Renal cortex interstitium (tissue), 15 donors: ENCODE measurements at places on chromosomes 16 and 17. TPM values are rescaled to one million over a fixed set of nuclear protein-coding genes. Genes with fewer than 3 reads are reported as not detected.

GRCh38 chr17:77676237-77676661 is 282.3 kb upstream of the TNRC6C start:
- DNase-seq: no peak

DNA sequence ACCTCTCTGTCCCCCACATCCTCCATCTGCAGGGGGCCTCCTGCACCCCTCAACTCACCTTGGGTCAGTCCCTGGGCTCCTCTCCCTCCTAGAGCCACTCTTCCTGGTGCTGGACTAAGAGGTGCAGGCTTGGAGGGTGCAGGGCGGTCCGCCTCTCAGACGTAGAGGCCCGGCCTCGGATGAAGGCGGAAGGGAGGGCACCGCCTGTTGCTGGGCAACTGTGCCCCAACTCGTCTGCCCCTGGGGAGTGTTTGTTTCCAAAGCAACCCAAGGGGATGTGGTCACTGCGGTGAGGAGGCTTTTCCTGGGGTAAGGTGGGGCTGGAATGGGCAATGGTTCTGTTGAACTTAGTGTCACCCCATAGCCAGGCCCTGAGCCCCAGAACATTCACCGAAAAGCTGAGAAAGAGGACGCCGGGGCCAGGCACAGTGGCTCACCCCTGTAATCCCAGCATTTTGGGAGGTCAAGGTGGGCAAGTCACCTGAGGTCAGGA is at the start of gene C16orf54:
TSS of gene C16orf54 (minus strand) at position 138 of the 493 bp plus-strand sequence. CDS start 1,039 bp downstream, outside the sequence.
- DNase-seq: no peak

- DNase-seq: no peak
Observed at GRCh38 chr16:12788758-12789157, 14.9 kb downstream of the CPPED1 start.

DNA sequence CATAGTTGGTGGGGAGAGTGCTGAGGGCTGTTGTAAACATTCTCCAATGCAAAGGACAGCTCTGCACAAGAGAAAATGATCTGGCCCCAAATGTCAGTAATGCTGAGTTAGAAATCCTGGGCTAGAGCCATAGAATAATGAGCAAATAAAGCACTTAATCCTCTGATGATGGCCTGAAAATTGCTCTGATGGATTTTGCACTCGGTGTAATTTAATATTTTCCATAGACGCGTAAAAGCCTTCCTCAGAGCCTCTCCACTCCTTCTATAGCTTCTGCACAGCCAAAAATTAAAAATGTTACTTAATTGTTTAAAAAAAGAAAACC is 23.7 kb downstream of the FAM20A start:
- DNase-seq: no peak

DNA sequence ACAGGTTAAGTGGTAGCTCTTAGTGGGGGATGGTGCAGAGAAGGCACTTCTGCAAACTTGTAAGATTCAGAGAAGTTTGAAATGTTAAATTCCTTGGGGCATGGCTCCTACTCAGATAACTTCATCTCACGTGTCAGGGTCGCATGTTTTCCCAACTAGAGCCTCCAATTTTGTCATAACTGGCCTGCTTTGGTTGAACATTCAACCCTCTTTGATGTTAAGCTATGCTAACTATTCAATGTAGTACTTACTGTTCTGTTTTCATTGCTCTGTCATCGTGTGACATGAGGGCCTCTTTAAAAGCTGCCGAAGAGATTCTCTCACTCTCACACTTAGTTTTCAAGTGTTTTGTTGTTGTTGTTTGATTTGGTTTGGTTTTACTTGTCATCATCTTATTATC is 280.8 kb downstream of the CDH11 start:
- DNase-seq: no peak

GRCh38 chr16:86277221-86277620 is 233.1 kb upstream of the FOXF1 start:
- no peak for DNase-seq

DNA sequence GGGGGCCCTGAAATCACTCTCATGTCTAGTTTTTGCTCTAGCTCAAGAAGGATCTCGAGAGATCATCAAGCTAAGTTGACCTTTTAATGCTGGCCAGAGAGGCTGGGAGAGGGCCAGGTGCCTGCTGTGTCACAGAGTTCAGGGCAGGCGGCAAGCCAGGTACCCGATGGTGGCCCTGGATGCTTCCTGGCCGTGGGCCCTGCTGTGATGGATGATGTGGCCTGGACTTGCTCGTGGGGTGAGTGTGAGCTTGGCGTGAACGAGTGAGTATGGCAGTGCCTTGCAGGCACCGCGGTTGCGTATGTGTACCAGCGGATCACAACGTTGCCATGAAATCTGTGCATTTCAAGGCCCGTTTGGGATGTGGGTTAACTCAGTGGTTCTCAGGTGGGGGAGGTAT is 7.4 kb downstream of the IRF8 start:
- DNase-seq: no peak

GRCh38 chr17:65727832-65728231 is 166.4 kb upstream of the AXIN2 start:
- DNase-seq: no peak

DNA sequence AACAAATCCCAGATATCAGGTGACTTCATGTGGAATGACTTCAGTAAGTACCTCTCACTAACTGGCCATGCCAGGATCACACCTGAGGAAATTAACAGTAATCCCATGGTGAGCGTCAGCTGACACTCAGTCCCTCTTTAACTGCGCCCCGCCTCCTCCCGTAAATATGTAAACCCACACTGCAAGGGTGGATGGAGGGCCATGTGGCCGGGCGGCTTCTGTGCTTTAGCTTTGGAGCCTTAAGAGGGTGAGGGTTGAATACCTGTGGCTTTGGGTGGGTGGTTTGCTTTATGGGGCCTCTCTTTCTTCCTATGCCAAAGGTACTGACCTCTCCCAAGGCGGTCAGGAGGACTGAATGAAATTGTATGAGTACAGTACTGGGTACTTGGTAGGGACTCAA is 141.7 kb downstream of the MRM1 start:
- DNase-seq: no peak

DOC2B gene
- 51.7 TPM for polyA plus RNA-seq

ZG16B gene
- polyA plus RNA-seq: not detected

LRRC37A gene
- polyA plus RNA-seq: 6.3 TPM

SGCA gene
- polyA plus RNA-seq: 0.98 TPM

ADGRG3 gene
- 0.21 TPM for polyA plus RNA-seq

WNT9B gene
- 4.6 TPM for polyA plus RNA-seq
